ENCODE measurements at places on chromosomes 16 and 17. TPM values are rescaled to one million over a fixed set of nuclear protein-coding genes. Genes with fewer than 3 reads are reported as not detected.

- no peaks in the 10 kb centered on the region for H3K27me3 ChIP-seq
- H3K4me3 ChIP-seq: no peak overlapping the region
- no peaks in the 10 kb centered on the region for H3K36me3 ChIP-seq
- peaks cover 38% of the 10 kb centered on the region for H3K4me1 ChIP-seq
- no peak overlapping the region for H3K27ac ChIP-seq
Observed at GRCh38 chr17:77832180-77832560, 126.3 kb upstream of the TNRC6C start.

DNA sequence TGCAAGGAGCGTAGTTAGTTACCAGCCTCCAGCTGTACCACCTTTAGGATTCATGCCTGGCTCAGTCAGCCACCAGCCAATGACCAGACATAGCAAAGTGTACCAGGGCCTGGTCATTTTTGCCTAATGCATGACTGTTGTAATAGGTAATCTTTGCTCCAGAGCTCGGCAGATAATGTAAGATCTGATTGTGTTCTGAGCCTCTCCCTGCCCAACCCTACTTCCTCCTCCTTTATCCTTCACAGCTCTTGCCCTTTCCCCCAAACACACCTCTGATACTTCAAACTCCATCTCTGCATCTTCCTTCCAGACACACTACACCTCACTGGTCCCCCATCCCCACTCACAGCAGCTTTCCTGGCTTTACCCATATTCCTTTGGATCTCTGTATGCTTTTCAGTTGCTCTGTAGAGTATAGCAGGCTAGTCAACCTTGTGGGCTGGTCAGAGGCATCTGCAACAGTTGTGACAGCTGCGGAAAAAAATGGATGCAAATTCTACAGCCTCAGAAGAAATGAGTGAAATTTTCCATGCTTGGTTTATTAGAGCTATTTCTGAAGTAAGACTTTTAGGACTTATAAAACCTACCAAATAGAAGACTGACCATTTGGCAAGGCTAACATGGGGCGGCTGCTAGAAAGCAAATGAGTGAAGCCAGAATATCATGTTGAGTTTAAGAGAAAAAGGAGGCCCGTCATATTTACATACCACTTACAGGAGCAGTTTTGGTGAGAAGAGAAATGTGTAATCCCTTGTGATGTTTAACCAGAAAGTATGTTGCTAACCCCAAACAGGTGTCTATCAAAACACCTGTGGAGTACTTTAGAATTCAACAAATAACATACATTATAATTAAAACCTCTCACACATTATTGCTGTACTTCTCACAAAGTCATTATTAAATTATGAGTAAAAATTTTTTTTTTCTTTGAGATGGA lies 19.9 kb upstream of the C16orf87 start:
- no peak for DNase-seq
- H3K36me3 ChIP-seq: no peaks in the 10 kb centered on the region
- no peaks in the 10 kb centered on the region for H3K4me1 ChIP-seq
- no peaks in the 10 kb centered on the region for H3K27me3 ChIP-seq
- H3K4me3 ChIP-seq: no peak overlapping the region
- no peak overlapping the region for H3K27ac ChIP-seq

OR4D1 gene
- total RNA-seq: not detected

C1QL1 gene
- total RNA-seq: 0.86 TPM

CRYBA1 gene
- total RNA-seq: not detected
